ENCODE measurements at places on chromosomes 2 and 18. TPM values are rescaled to one million over a fixed set of nuclear protein-coding genes. Genes with fewer than 3 reads are reported as not detected.
A peak's percentile ranks its signal among the peaks of the same experiment; 100 is the strongest.

DNA sequence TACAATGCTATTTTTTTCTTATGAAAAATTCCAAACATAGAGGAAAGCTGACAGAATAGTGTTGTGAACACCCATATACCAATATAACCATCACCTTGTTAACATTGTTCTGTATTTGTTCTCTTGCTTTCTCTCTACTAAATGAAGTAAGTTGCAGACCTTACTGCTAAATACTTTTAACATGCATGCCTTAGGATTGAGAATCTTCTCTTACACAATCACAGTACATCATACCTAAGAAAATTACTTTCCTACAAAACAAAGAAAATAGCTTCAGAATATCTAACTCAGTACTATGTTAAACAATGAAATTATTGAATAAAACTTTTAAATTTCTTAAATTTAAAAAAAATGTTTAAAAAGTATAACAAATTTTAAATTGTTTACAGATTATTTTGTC is 136.5 kb downstream of the UBR3 start:
- no peak for DNase-seq

Gene SERPINB10
- total RNA-seq, result not detected

DNA sequence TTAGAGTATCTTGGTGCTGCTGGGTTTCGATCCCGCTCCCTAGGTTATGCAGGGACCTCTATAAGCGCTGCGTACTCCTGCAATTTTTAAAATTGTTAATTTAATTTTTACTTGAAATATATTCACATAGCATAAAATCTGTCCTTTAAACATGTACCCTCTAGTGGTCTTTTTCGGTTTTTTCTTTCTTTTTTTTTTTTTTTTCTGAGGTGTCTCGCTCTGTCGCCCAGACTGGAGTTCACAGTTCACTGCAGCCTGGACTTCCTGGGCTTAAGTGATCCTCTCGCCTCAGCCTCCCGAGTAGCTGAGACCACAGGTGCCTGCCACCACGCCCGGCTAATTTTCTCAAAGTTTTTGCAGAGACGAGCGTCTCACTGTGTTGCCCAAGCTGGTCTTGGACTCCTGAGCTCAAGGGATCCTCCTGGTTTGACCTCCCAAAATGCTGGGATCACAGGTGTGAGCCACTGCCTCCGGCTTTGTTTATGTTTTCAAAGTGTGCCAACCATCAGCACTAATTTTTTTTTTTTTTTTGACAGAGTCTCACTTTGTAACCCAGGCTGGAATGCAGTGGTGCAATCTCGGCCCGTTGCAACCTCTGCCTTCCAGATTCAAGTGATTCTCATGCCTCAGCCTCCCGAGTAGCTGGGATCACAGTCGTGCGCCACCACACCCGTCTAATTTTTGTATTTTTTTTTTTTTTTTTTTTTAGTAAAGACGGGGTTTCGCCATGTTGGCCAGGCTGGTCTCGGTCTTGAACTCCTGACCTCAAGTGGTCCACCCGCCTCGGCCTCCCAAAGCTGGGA is 585 bp upstream of the MOB1A start:
- no peak for DNase-seq

DNA sequence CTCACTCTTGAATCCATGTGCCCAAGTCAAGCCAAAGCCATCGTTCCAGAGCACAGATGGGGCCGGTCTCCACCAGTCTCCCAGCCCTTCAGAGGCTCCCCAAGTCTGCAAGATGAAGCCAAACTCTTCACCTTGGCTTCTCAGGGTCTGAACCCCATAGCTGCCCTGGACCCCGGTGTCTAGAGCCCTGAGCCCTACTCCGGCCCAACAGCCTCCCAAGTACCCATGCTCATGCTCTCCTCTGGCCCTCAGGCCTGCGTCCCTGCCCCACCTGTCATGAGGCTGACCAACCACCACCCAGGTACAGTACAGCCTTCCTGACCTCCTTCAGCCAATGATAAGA is 46.0 kb downstream of the ZNF516 start:
- DNase-seq, result no peak

DNA sequence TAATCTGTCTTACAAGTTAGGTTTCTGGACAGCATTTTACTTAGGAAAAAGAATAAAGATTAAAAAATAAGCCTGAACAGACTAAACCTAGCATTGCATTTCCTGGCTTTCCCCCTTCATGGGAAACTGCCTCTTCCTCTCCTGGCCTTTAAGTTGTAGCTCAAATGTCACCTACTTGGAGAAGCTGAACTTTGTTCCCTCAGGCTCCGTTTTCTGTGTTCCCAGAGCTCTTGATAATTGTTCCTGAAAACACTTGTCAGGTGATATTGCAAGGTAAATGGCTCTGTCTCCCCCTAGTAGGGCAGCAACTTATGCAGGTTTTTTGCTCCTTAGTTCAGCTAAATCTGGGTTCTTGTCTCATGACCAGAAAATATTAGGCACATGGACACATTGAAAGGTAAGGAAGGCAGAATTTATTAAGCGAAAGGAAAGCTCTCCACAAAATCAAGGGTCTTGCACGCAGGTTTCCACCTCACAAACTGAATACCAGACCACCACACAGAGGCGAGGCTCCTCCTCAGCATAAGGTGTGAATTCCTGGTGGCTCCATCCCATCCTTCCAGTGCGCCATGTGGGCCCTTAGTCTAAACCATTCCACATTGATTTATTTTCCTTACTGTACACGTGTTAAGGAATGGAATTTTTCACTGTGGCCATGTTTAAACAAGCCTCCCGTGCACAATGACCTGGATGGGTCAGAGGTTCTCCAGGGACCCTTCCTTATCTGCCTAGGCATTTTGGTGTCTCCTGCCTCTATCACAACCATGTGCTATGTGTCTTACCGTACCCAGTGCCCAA is 229.3 kb downstream of the HNMT start:
- DNase-seq, result no peak

Gene NPHP1
- total RNA-seq, result 2.9 TPM

- DNase-seq, result peak; percentile 24
Measured at GRCh38 chr2:69013840-69014821, 1.2 kb downstream of the ANTXR1 start.

DNA sequence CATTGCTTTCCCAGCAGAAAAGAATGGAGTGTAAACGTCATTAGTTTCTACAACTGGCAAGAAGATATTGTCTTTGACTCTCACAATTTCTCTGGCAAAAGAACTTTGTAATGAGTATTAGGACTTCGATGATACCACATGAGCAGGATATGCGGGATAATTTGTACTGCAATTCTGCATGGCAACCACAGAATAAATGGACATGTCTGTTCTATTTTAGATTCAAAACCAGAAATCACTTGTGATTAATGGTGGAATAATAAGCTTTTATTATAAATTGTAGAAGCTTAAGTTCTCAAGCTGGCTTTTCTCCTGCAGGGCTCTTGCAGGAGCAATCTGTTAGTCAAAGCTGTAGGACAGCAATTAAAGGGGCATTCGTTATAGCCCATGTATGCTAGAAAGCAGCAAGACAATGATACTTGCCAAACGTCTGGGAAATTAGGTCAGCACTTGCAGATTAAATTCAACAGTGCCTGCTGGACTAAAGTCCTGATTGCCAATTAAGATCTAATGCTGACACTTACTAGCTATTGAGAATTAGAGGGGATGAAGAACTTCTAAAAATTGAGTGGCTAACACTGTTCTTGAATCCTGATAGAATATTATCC is 177.9 kb downstream of the PTH2R start:
- DNase-seq, result no peak

Gene ABHD1
- total RNA-seq, result not detected

DNA sequence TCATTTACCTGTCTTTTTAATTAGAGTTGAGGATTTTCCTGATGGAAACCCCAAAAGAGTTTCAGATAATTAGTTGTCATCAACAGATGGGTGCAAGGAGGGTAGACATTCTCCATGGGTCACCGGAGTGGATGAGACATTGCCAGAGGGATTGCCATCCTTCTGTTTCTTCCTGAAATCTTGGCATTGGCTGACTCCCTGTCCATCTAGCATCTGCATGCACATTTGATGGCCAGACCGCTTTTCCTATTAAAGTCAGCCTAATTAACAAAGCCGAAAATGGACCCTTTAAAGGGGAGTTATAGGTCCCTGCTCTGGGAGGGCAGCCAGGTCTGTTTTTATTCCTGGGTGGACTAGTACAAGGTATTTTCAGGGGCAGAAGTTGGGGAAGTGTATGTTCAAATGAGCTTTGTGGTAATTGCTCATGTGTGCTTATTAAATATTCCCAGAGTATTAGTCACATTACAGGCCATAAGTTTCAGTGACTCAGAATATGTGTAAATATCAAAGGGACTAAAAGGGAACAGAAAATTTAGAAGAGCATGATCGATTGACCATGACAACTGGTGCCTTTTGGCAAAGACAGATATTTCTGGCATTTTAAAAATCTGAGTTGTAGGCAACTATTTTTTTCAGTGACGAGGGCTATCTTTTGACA is 209.8 kb downstream of the PHLPP1 start:
- DNase-seq, result no peak

Gene CHST10
- 12.6 TPM for total RNA-seq

DNA sequence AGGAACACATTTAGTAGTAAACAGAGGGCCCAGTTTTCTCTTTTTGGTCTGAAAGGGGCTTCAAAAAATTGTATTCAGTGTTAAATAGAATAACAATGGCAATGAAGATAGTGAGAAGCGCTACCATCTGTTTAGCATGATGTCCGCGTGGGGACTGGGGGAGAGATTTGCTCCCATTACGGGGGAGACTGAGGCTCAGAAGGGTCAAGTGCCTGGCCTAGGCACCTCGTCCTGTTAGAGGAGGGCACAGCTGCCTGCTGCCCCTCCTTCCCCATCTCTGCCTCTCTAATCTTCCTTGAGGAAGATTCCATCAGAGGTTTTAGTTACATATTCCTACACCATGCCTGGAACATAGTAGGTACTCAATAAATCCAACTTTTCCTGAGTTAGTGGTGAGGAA is 10.1 kb upstream of the TMEM185B start:
- no peak for DNase-seq

DNA sequence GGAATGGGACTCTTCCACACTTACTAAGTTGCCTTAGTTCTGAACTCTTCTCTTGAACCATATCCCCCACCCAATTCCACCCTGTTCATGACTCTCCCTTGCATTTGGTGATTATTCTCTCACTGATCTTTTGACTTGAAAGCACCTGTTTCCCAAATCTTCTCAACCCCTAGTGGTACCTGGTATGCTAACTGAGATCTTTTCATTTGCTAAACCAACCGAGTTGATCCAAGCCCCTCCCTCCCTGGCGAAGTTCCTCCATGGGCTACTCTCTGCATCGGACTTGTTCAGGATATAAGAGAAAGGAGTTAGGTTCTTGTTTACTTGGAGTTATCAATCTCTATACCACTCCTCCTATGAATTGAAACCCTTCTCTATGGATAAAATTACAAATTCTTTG is 593.5 kb downstream of the BCL11A start:
- no peak for DNase-seq

Gene ACMSD
- total RNA-seq, result 0.34 TPM

Gene ANO7
- 1.1 TPM for total RNA-seq

- peak; percentile 33 for DNase-seq
Measured at GRCh38 chr2:74414881-74415761, 6.3 kb downstream of the C2orf81 start.

Measured in dermis blood vessel endothelial cell (primary cell).